Stimulated activated CD4-positive, alpha-beta T cell treated with anti-CD3 and anti-CD28 coated beads, TNF-alpha, amount 100 ng/mL, for 1 hour (primary cell): ENCODE measurements at places on chromosomes 7 and 10.

- no peak for DNase-seq
These were observed 63.4 kb downstream of the HPSE2 start for GRCh38 chr10:99172128-99172738.

DNA sequence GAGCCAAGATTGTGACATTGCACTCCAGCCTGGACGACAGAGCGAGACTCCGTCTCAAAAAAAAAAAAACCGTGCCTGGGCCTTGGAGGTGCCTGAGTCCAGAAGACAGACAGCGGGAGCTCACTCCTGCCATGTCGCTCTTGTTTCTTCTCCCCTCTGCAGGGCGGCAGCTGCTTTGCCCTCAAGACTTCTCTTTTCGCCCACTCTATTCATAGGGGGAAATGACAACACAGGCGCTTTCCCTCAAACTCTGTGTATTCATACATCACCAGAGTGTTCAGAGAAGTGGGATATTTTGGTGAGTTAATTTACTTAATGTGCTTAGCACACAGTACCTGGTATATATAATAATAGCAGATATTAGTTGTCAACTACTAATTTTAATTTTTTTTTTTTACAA is 44.5 kb downstream of the FOXK1 start:
- no peak for DNase-seq

GRCh38 chr7:138276891-138277290 is 183.2 kb upstream of the TRIM24 start:
- no peak for DNase-seq

GRCh38 chr10:42242135-42242805 is 396.1 kb downstream of the ZNF33B start:
- DNase-seq: no peak

GRCh38 chr7:118902600-118902999 is 678.1 kb downstream of the ANKRD7 start:
- DNase-seq: no peak

- no peak for DNase-seq
These were observed 122.1 kb upstream of the STK17A start for GRCh38 chr7:43460733-43461348.

- DNase-seq: no peak
These were observed 612.0 kb downstream of the CNTNAP2 start for GRCh38 chr7:146728611-146729010.

GRCh38 chr10:83372646-83373045 is 766.7 kb upstream of the GHITM start:
- no peak for DNase-seq

- no peak for DNase-seq
These were observed 87.0 kb upstream of the IGFBP3 start for GRCh38 chr7:46007990-46008643.
